Putamen (tissue), 1 donor: ENCODE measurements at places on chromosomes 13 and 19.

GRCh38 chr13:48233889-48234488 lies 983 bp downstream of the ITM2B start:
- no peak for DNase-seq

- no peak for DNase-seq
These were observed 3.3 kb upstream of the ICAM4 start for GRCh38 chr19:10283301-10284064.

GRCh38 chr13:109782823-109783431 lies 3.5 kb downstream of the IRS2 start:
- DNase-seq = no peak

- DNase-seq = no peak
These were observed 131.7 kb downstream of the UGGT2 start for GRCh38 chr13:95921485-95921884.

GRCh38 chr19:4952945-4953344 lies 16.0 kb upstream of the KDM4B start:
- no peak for DNase-seq

- no peak for DNase-seq
These were observed 3.0 kb upstream of the APC2 start for GRCh38 chr19:1446713-1447481.

DNA sequence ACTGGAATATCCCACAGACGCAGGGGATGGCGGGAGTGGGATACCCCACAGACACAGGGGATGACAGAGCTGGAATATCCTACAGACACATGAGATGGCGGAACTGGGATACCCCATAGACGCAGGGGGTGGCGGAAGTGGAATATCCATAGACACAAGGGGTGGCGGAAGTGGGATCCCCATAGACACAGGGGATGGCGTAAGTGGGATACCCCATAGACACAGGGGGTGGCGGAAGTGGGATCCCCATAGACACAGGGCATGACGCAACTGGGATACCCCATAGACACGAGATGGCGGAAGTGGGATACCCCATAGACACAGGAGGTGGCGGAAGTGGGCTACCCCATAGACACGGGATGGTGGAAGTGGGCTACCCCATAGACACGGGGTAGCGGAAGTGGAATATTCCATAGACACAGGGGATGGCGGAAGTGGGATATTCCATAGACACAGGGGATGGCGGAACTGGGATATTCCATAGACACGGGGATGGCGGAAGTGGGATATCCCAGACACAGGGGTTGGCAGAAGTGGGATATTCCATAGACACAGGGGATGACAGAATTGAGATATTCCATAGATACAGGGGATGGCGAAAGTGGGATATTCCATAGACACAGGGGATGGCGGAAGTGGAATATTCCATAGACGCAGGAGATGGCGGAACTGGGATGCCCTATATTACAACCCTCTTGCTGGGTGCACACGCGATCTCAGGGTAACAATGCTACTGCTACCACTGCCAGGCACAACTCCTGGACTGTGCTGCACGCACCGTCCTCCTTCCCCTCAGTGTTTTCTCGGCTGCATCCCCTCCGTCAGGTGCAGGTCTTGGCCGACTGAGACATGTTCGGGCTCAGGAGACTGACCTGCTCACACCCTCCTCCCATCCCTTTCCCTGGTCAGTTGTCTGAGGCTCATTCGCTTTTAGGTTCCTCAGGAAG lies 28.1 kb downstream of the ZNF787 start:
- DNase-seq = no peak

- no peak for DNase-seq
These were observed 467 bp downstream of the LAMP1 start for GRCh38 chr13:113297370-113298042.

DNA sequence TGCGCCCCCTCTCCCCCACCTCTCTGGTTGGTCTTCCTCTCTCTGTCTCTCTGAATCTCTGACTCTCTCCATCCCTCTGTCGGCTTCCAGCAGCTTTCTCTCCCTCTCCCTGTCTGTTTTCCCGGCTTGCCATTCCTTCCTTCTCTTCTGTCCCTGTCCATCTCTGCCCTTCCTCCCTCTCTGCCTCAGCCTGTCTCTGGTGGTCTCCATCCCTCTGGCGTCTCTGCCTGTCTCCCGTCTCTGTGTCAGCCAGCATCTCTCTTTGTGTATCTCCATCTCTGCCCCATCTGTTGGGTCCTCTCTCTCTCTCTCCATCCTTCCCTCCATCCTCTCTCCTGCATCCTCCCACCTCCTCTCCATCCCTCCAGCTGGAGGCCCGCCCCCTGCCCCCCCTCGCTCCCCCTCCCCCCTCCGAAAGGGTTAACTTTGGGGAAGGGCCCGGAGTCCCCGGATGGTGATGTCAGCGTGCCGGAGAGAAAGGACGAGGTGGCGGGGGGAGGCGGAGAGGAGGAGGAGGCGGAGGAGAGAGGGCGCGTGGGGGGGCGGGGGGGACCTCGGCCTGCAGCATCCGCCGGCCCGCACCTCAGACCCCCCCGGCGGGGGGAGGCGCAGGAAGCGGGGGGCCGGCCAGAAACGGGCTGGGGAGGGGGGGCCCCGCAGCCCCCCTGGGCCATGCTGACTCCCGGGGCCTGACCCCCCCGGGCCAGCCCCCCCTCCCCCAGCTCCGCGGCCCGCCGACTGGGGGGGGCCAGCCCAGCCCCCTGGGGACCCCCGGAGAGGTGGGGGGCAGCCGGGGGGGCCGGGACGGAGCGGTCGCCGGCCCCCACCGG lies at the start of gene BRSK1:
BRSK1 (plus strand) TSS at position 450 of the 830 bp plus-strand sequence. CDS start 446 bp downstream, outside the sequence.
- DNase-seq = peak; percentile 87

DNA sequence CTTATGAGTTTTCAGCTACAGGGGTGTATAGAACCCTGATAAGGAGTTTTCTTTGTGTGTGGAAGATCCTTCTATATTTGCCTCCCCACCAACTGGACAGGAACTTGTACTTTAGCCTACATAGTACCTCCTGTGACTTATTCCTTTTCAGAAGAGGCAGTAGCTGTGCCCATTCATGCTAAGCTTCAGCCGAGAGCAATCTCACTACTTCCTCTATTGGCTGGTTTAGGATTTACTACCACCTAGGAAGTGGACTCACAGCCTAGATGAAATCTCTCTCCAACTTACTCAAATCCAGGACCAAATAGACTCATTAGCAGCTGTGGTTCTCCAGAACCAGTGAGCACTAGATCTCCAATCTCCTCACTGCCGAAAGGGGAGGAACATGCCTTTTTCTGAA lies 2.3 kb upstream of the REX1BD start:
- DNase-seq = no peak

DNA sequence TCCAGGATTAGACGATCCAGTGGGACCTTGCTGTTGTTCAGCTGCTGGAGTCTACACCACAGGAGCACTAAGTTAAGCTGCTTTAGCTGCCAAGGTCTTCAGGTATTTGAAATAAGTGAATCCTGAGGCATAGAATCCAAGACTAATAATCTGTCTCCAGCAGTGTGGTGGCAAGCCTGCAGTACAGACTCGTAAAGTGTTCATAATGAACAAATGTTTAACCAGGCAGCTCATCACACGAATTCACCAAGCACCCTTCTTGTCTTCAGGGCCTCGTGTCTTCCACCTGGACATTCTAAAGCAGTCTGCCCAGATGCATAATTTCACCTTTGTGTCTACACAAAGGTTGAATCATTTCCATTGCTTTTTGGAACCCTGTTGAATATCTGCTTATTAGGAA lies 5.3 kb downstream of the ATP11A start:
- no peak for DNase-seq

DNA sequence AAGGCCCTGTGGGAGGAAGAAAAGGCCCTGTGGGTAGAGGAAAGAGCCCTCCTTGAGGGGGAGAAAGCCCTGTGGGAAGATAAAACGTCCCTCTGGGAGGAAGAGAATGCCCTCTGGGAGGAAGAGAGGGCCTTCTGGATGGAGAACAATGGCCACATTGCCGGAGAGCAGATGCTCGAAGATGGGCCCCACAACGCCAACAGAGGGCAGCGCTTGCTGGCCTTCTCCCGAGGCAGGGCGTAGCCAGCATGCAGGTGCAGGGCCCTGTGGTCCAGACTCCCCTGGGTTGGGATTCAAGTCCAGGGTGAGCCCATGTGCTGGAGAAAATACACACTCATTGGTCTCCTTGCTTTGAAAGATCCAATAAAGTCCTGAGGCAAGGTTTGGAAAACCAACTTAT lies 4.1 kb downstream of the CCDC70 start:
- no peak for DNase-seq

DNA sequence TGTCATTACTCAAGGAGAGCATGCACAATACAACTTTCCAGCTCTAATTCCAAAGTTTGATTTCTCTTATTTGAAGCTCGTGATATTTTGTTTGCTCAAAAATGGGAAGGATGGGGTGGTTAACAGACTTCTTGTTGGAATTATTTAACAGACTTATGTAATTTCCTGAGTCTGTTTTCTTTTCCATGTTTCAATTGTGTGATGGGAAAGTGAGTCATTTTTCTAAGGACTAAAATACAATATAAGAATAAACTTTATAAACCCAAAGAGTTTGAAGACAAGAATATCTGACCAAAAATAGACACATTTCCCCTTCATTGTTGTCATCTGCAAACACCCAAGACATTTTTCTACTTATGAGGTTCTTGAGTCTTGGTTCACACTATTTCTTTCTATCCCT lies 211.8 kb upstream of the SLITRK5 start:
- no peak for DNase-seq

DNA sequence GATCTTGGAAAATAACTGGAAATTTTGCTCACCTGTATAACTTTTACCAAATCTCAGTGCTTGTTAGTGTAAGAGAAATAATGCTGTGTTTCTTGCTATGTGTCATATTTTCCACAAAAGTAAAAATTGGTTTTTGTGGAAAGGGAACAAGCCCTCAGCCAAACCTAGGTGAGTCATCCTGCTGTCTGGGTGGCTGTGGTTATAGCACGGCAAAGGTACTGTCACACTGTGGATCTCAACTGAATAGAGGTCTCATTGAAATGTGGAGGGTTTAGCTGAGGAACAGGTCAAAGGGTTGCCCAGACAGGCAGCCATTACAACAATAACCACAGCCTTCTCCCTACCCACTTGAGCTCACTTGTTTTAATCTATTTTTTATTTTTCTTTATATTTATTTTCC lies 338.8 kb upstream of the DACH1 start:
- no peak for DNase-seq

- no peak for DNase-seq
These were observed 78.9 kb downstream of the GADD45B start for GRCh38 chr19:2554856-2555255.

DNA sequence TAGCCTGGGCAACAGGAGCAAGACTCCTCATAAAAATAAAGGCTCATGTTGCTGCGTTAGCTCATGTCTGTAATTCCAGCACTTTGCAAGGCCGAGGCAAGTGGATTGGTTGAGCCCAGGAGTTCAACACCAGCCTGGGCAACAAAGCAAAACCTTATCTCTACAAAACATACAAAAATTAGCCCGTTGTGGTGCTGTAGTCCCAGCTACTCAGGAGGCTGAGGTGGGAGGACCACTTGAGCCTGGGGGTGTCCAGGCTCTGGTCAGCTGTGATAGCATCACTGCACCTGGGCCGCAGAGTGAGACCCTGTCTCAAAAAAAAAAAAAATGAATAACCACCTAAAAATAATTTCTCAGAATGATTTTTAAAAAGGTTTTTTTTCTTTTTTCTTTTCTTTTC lies 3.9 kb upstream of the NUDT19 start:
- DNase-seq = no peak

GRCh38 chr19:3034406-3034655 lies 5.3 kb upstream of the TLE2 start:
- no peak for DNase-seq

DNA sequence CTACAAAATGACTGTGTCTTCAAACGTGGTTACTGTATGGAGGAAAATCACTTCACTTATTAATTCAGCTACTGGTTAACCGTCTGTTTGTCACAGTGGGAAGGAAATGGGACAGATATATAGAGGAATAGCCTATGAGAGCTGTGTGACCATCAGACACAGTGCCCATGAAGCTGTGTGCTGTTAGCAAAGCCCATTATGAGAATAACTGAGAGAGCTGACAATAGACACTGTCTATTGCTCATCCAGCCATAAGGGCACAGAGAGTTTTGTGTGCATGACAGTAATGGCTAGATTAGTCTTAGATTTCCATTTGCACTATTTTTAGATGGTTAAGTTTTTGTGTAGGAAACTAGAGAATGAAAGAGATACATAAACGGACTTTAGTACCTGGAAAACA lies 64.1 kb upstream of the POSTN start:
- DNase-seq = no peak

GRCh38 chr19:2199215-2199614 lies 35.5 kb downstream of the DOT1L start:
- no peak for DNase-seq

DNA sequence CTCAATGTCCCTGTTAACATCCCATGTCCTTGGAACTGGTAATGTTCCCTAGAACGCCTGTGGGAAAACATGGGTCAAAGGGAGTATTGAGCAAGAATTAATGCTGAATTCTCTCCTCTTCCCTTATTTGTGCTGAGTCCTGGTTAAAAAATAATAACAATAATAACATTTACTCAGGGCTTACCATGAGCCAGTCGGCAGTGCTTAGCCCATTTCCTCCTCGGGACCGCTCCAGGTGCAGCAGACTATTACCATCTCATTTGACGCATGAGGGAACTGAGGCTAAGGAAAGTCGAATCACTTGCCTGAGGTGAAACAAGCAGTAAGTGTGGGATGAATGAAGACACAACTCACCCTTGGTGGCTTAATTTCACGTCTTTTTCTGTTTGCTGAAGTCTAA lies 33.6 kb upstream of the SLC15A1 start:
- no peak for DNase-seq

- DNase-seq = no peak
These were observed 20.0 kb downstream of the UPF1 start for GRCh38 chr19:18851673-18852325.

- DNase-seq = no peak
These were observed 238.3 kb upstream of the KLF12 start for GRCh38 chr13:74372511-74372910.

DNA sequence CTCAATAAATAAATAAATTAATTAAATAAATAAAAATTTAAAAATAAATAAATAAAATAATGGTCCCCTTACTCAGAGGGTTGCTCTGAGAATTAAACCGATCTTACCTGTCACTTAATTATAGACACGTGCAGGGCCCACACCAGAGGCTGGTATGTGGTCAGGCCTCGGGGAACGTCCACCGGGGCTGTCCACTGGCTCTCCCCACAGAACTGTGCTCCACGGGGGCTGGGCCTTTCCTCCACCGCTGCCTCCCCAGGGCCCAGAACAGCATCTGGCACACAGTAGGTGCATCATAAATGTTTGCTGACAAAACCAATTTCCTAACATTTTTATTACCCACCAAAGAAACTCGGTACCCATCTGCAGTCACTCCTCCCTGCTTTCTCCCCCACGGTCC lies 69.2 kb downstream of the CEBPG start:
- DNase-seq = no peak

DNA sequence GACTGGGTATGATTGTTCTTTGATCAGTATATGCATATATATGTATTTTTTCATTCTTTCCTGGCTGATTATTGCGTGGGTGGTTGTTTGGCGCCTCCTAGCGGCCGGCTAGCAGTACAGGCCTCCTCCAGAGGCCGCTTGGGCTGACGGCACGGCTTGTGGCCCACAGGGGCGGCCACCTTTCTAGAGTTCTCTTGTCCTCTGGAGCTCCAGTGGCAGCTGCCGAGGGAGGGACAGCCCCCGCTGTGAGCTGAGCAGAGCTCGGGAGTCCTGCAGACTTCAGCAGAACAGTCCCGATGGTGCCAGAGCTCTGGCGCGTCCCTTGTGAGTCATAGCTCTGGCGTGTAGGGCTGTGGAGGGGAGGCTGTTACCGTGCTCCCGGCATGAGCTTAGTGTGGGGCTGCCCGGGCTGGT lies 22.5 kb upstream of the ZNF429 start:
- no peak for DNase-seq

- no peak for DNase-seq
These were observed 32.7 kb upstream of the FLT1 start for GRCh38 chr13:28527629-28528028.
